Activated effector memory CD4-positive, alpha-beta T cell treated with anti-CD3 and anti-CD28 coated beads, Interleukin-2, amount 50 U/mL, for 16 hours (primary cell): ENCODE measurements at places on chromosomes 5 and 9.
A peak's percentile ranks its signal among the peaks of the same experiment; 100 is the strongest.

DNA sequence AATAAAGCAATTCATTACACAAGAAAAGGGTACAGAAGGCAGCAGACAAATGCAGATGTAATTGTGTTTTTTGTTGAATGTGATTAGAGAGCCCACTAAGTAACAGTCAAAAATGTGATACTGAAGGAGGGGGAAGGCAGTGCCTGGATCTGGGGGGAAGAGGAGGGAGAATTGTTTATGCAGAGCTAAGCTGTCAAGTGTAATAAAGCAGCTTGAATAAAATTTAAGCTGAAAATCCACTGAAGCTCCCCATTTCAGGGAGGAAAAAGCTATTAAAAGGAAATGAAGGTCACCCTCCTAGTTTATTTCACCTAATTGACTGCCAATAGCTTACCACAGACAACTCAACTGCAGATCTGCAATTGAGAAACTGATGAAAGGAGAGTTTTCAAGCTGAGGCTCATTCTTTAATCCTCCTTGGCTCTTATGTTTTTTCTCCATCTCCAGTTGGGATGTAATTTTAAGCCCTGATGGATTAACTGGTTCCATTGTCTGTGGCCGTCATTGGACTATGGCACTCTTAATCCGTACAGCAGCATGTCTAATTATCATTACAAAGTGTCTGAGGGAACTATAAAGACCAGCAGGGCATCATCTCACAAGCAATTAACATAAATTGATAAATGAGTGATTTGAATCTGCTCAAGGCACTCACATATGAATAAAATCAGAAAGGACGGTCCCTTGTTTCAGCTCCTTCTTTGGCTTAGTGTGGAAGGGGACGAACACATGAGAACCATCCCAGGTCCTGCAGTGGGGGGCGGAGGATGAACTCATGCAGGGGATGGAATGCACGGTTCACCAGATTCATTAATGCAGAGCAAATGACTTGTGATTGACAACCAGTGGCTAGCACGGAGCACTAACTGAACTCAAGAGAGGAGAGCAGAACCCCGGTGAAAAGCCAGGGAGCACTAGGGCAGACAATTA, 38.5 kb downstream of the TLE1 start:
- no peak for DNase-seq

- no peak for DNase-seq
Measured at GRCh38 chr5:133796186-133796585, 172.2 kb downstream of the C5orf15 start.

DNA sequence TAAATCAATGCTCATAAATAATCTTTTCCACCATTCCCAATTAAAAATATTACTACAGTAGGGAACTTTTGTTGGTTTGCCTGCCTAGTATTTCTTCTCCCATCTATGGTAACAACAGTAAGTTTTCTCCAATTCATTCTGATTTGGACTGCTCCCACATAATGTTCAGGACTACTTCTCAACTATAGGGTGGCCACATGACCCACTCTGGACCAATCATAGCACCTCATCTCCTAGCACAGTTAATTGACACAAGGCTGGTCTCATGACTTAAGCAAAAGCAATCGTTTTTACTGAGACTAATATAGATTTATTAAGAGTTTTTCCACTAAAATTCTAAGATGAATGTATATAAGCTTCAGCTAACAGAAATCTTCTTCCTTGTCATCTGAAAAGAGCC, 28.7 kb upstream of the SLCO6A1 start:
- DNase-seq: no peak

- peak; percentile 75 for DNase-seq
Measured at GRCh38 chr5:132263548-132264261, 6.2 kb downstream of the PDLIM4 start.

GRCh38 chr5:158468444-158468843, 609.5 kb upstream of the CLINT1 start:
- DNase-seq: no peak

DNA sequence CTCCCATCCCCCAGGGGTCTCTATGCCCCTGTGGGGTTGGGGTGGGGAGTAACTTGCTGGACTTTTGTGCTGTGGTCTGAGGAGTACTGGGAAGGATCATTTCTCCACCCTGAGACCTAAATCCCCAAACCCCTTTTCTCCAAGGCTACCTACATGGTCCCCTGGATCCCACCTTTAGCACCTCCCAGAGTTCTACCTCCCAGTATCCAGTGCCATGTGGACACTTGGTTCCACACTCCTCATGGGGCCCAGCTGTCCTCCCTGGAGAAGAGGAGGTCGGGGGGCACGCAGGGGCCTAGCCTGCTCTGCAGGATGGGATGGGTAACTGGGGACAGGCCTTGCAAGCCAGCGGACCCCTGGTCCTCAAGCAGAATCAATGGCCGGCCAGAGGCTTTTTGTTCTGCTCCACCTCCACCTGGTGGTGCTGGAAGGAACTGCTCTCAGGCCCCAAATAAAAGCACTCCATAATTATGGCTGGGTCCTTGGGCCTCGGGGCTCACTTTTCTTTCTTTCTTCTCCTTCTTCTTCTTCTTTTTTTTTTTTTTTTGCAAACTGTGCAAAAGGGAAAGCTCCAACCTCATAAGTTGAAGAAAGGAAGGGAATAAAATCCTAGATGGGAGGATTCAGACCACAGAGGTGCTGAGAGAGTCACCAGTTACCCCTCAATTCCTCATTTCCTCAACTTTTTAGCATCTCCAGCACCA, 68.4 kb downstream of the PSD2 start:
- DNase-seq: peak; percentile 81

GRCh38 chr5:181181650-181182565, 23.1 kb downstream of the TRIM7 start:
- peak; percentile 85 for DNase-seq

- no peak for DNase-seq
Measured at GRCh38 chr5:3512361-3513095, 83.1 kb upstream of the IRX1 start.

DNA sequence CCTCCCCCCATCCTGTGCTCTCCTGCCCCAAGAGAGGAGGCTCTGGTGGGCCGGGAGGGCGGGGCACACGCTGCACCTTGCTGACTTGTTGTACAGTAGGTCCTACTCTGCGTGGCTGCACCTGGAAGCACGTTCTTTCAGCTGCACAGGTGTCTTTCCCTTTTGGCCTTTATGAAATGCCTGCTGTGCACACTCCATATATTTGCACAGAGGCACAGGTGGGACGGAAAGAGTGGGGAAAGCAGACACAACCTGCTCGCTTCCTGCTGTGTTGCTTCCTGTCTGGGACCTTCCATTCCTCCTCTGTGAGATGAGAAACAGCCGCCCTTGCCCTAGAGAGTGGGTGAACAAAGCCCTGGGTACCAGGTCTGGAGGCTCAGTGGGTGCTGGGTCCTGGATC, 4.8 kb downstream of the USP20 start:
- DNase-seq: no peak

- DNase-seq: no peak
Measured at GRCh38 chr5:140553657-140554056, 3.6 kb downstream of the SRA1 start.

- DNase-seq: no peak
Measured at GRCh38 chr5:146313027-146313426, 25.6 kb upstream of the POU4F3 start.

DNA sequence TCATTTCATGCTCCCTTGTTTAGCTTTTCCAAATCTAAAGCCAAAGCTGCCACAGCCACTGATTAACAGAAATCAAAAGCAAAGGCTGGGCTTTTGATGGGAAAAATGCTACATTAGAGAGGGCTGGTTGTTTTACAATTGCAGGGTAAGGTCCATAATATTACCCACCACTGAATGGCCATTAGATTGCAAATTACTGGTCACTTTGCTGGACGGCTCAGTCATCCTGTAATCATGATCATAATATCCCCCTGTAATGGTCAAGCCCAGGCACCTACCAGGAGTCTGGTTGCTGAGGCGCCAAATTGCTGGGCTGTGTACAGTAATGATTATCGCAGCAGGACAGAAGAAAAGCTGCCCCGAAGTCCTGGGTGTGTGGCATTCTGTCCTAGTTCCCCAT, 286.5 kb downstream of the ZSWIM6 start:
- no peak for DNase-seq

- no peak for DNase-seq
Measured at GRCh38 chr5:44932922-44933585, 124.3 kb downstream of the MRPS30 start.

DNA sequence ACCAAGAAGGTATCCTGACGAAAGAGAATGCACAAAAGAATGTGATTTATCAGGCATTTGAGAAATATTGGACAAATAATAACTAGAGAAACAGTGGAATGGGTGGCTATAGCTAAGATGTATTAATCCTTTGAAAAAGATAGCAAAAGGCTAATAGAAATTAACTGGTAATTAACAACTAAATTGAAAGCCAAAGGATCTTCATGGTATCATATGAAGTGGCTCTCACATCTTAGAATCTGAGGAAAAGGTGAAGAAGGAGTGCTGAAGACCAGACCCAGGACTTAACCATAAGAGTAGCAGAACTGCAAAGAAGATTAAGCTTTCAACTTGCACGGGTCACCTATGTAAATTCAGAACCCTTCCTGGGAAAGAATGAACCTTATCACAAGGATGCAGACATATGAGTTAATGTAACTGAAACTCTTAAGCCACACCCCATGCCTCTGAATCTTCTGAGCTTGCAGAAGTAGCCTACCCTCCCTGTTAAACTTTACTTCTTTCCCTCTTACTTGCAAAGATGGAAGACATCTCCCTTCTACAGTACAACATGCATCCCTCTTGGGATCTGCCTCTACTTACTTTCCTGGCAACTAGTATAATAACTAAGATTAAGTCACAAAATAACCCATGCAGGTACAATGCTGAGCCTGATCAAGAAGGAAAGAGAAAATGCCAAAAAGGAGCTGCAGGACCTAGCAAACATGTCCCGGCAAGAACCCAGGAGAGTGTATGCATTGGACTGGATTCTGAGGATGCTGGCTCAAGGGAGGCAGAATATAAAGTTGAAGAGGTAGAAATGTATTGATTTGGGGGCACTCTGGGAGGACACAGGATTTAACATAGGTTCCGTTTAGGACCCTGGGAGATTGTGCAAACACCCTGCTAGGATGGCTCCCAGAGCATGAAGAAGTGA, 395.5 kb upstream of the SLC30A5 start:
- DNase-seq: no peak

DNA sequence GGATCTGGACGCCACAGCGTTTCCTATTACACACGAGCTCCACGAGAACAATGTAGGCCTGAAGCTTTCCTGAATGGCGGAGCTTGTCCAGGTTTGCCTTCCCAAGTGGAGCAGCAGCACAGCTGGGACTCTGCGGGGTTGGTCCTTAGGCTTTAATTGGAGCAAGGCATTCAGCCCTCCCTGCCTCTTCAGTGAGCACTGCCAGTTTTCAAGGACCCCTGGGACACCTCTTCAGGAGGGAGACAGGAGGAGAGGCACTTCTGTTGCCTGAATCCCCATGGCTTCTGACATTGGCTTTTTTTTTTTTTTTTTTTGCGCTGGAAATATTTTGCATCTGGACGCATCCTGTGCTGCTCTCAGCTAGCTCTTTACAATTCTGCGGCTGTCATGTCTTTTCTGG, 179.4 kb downstream of the SEMA6A start:
- DNase-seq: no peak

- no peak for DNase-seq
Measured at GRCh38 chr5:72397836-72398235, 77.7 kb downstream of the PTCD2 start.

- DNase-seq: peak; percentile 67
Measured at GRCh38 chr9:78298046-78298765, 1.3 kb downstream of the PSAT1 start.

DNA sequence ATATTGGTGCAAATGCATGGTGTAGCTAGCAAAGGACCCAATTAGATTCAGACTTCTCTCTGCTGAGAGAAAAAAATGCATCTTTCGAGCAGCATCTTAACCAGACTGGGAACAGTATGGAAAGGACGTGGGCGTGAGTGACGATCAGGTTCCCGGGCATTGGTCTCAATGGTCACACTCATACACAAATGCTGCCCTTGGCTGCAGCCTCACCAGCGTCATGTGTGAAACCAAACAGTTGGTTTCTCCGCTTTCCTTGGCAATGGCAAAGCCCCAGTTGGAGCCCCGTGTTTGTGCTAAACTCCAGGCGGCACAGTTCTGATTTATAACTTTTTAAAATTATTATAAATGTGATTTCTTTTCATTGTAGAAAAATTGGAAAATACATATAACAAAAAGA, 237.8 kb downstream of the SEC61B start:
- no peak for DNase-seq
